ENCODE measurements at places on chromosomes 6 and 20. TPM values are rescaled to one million over a fixed set of nuclear protein-coding genes. Genes with fewer than 3 reads are reported as not detected.

Gene CDC5L
- total RNA-seq = 9.7 TPM

Gene TMEM14C
- total RNA-seq = 169 TPM

Gene SOX12
- 19.7 TPM for total RNA-seq

Gene COL19A1
- total RNA-seq = under 0.01 TPM

Gene MYO6
- 6.4 TPM for total RNA-seq

Gene OOEP
- total RNA-seq = 0.23 TPM

Gene CD83
- total RNA-seq = 4.9 TPM

Gene EEF1A2
- total RNA-seq = 0.09 TPM

Gene TAB2
- total RNA-seq = 14.8 TPM

Gene SLC17A4
- not detected for total RNA-seq

Gene VGLL2
- not detected for total RNA-seq

Gene HDGFL1
- total RNA-seq = not detected

Gene BMP2
- 1.2 TPM for total RNA-seq

Gene PBOV1
- not detected for total RNA-seq

Gene TENT5A
- total RNA-seq = 9.9 TPM
